ENCODE measurements at places on chromosomes 13 and 19.
A peak's percentile ranks its signal among the peaks of the same experiment; 100 is the strongest.

GRCh38 chr13:102589301-102589822 lies 7.4 kb upstream of the TPP2 start:
- no peak for DNase-seq

GRCh38 chr19:54040003-54040402 lies 23.7 kb downstream of the VSTM1 start:
- no peak for DNase-seq

- peak; percentile 37 for DNase-seq
These were observed 19.8 kb upstream of the CEACAM4 start for GRCh38 chr19:41646589-41647204.

GRCh38 chr13:27311518-27312210 lies 41.0 kb downstream of the RASL11A start:
- DNase-seq: no peak

GRCh38 chr13:59437544-59438301 lies 726.0 kb downstream of the DIAPH3 start:
- no peak for DNase-seq

DNA sequence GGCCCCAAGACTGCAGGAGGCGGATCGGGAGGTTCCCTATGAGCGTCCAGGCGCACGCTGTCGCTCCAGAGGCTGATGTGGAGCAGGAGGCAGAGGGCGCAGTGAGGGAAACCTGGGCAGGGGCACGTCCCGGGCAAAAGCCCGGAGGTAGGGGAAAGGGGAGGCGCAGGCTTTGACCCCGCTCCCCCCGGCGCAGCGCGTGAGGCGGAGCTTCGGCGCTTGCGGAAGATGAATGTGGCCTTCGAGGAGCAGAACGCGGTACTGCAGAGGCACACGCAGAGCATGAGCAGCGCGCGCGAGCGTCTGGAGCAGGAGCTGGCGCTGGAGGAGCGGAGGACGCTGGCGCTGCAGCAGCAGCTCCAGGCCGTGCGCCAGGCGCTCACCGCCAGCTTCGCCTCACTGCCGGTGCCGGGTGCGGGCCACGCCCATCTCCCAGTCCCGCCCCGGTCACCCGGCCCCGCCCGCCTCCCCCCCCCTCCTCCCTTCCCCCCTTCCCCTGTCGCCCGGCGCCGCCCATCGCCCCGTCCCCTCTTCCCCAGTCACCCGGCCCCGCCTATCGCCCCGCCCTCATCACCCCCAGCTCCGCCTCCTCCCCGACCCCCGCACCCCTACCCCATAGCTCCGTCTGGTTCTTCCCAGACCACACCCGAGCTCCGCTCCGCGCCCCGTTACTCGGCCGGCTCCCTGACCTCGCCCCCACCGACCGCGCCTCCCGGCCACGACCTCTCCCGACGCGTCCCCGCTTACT lies 4.1 kb downstream of the HMG20B start:
- no peak for DNase-seq

DNA sequence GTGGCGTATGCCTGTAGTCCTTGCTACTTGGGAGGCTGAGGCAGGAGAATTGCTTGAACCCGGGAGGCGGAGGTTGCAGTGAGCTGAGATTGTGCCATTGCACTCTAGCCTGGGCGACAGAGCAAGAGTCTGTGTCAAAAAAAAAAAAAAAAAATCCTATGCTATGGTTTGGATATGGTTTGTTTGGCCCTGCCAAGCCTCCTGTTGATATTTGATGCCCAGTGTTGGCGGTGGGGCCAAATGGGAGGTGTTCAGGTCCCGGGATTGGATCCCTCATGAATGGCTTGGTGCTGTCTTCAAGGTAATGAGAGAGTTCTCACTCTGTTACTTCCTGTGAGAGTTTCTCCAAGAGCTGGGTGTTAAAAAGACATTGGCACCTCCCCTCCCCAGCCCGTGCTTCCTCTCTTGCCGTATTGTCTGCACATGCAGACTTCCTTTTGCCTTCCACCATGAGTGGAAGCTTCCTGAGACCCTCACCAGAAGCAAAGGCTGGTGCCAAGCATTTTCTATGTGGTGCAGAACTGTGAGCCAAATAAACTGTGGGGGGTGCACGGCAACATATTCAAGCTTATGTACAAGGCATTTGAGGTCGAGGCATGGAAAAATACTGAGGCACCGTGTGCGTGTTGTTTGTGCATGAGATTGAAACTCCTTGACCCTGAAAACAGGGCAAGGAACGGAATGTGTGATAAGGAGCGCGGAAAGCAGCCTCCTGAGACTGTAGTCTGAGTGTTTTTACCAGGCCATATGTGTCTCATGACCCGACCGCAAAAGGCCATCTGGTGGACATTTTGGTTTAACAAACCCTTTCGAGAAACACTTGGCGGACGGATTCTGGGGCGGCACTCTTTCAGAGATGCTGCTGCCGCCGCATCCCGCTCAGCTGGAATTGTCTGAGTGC lies 7.3 kb downstream of the SIGLEC9 start:
- DNase-seq: peak; percentile 57

DNA sequence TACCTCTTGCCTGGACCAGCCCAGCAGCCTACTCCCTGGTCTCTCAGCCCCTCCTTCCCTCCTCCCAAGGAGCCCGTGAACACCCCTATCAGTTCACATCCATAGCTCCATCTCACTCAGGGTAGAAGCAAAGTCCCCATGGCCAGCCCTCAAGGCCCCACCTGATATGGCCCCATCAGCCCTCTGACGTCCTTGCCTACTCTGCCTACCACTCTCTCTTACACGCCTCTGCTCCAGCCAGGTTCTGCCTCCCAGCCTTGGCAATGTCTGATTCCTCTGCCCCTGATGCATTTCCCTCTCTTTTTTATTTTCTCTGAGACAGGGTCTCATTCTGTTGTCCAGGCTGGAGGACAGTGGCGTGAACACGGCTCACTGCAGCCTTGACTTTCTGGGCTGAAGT lies 7.9 kb upstream of the SERTAD3 start:
- DNase-seq: no peak

GRCh38 chr13:59677966-59678814 lies 485.5 kb downstream of the DIAPH3 start:
- peak; percentile 45 for DNase-seq

- DNase-seq: no peak
These were observed 370.3 kb downstream of the GPC5 start for GRCh38 chr13:91768746-91769145.

DNA sequence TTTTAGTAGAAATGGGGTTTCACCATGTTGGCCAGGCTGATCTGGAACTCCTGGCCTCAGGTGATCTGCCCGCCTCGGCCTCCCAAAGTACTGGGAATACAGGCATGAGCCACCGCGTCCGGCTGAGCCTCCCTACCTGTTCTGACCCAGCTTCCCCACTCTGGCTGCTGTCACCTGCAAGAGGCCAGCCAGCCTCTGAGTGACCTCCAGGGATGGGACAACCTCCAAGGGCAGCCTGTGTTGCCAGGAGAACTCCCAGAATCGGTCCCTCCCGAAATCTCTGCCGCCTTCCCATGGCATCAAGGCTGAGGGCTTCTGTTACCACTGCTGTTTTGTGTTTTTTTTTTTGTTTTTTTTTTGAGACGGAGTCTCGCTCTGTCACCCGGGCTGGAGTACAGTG lies 11.3 kb downstream of the CERS4 start:
- DNase-seq: no peak

DNA sequence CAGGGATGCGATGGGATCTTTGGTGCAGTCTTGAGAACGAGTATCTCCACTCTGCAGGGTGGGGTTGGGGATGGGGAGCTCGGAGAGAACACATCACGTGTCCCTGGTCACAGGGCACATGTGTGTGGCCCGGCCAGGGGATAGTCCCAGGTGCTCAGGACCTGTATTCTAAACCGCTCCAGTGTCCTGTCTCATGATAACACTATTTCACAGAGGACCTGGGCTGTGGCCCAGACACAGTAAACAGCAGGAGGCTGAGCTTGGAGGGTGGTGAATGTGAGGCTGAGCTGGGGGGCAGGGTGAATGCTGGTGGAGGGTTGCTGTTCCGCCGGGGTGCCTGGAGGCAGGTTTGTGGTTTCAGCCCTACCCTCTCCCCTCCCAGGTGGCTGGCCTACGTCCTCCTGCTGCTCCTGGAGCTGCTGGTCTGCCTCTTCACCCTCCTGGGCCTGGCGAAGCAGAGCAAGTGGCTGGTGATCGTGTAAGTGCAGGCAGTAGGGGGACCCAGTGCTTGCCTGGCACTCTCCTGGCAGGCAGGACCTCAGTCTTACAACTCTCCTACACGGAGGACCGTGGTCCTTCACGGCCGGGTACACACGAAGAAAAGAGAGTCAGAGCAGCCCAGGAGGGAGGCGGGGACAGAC lies 11.1 kb downstream of the TTYH1 start:
- no peak for DNase-seq

DNA sequence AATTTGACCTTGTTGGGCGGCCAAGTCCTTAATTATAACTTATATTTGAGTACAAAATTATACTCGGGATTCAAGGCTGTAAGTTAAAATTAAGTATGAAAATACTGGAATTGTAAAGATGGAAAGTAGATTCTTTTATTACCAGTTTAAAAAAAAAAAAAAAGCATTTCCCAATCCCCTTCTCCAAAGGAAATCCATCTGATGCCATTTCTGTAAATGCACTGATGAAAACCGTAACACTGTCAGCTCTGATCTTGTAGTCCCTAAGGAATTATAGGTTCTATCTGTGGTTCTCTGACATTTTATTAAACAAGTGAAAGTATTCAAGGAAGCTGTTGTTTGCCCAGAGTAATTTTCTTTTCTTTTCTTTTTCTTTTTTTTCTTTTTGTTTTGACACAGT lies 41.6 kb upstream of the HNRNPA1L2 start:
- no peak for DNase-seq

- peak; percentile 13 for DNase-seq
These were observed 29.0 kb upstream of the SLITRK6 start for GRCh38 chr13:85828094-85828684.

GRCh38 chr13:110334841-110335490 lies 27.9 kb downstream of the COL4A2 start:
- DNase-seq: no peak

- DNase-seq: no peak
These were observed 120.6 kb downstream of the ABCC4 start for GRCh38 chr13:95180513-95181245.

DNA sequence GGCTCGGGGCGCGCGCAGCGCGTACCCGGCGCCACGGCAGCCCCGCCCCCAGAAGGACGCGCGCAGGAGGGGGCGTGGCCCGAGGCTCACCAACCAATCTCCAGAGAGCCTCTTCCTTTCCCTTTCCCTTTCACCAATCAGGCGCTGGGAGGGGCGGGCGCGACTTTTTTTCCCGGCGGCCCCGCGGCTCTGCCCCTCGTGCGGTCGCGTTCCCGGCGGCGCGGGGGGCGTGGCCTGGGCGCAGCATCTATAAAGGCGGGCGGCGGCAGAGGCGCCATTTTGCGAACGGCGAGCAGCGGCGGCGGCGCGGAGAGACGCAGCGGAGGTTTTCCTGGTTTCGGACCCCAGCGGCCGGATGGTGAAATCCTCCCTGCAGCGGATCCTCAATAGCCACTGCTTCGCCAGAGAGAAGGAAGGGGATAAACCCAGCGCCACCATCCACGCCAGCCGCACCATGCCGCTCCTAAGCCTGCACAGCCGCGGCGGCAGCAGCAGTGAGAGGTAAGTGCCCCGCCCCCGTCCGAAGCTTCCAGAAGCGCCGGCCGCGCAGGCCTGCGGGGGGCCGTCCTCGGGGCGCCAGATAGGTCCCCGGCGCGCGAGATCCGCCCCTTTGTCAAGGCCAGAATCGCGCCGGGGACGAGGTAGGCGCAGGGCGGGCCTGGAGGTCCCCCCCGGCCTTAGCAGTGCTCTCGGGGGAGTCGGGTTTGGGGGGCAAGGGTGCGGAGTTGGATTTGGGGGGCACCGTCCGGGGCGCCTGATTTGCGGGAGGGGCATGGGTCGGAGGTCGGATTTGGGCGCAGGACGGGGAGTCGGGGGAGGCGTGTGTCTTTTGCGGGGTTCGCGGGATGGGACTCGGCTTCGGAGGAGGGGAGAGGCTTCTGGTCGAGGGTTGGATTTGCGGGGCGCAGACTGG lies 12.5 kb downstream of the PEAK3 start:
- peak; percentile 100 for DNase-seq

- peak; percentile 85 for DNase-seq
These were observed 422 bp upstream of the MTUS2 start for GRCh38 chr13:28819735-28820098.

- DNase-seq: no peak
These were observed 102.1 kb downstream of the ITGBL1 start for GRCh38 chr13:101554420-101555125.

Measured in GM13976 (cell line).